ENCODE measurements at places on chromosomes 13 and 19. TPM values are rescaled to one million over a fixed set of nuclear protein-coding genes. Genes with fewer than 3 reads are reported as not detected.

- DNase-seq, result peak; percentile 82
Measured at GRCh38 chr13:104571161-104571892, 1505.1 kb upstream of the SLC10A2 start.

DNA sequence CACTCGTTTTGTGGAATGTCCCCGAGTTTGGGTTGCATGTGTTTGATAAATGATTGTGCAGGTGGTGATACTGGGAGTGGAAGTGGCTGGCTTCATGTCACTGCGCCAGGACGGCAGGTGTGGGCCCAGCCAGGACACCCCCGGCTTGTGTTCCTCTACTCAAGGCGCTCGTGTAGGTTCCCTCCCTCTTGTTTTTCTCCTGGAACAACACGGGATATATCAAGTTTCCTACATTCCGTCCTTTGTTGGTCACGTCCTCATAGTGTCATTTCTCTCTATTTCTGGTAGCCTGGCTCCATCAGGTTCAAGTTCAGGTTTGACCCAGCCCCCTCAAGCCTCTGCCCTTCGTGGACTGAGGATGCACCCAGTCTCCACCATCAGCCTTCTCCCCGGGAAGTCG is 16.3 kb downstream of the IL17D start:
- DNase-seq, result no peak

DNA sequence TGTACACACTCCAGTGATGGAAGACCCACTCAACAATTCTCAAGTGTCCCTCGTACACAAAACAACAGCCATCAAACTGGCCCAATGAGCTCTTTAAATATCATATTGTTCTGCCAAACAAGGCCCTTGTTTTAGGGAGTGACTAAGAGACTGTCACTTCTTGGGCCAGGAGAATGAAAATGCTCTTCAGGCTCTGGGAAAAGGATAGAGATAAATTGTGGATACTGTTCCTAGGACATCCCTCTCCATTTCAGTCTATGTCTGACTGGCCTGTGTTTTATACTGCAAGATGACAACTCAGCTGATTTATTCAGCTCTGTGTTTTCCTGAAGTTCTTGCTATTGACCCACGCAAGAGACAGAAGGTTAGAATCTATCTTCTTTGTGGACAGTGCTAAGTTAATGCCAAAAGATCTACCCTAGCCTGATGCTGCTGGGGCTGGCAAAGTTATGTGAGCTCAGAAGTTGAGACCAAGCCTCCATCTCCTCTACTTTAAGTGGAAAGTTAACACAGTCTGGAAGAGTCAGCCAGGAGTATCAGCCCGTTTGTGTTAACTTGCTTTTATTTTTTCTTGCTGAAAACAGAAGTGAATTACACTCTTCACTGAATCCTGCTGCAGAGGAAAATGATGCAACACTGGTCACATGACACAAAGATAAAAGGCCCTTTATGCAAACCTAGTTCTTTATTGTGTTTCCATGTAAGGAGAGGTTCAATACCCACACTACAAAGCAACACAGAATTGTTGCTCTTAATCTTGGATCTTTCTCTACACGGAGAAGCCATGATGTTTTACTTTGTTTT is 14.6 kb downstream of the FRY start:
- DNase-seq, result peak; percentile 41

DNA sequence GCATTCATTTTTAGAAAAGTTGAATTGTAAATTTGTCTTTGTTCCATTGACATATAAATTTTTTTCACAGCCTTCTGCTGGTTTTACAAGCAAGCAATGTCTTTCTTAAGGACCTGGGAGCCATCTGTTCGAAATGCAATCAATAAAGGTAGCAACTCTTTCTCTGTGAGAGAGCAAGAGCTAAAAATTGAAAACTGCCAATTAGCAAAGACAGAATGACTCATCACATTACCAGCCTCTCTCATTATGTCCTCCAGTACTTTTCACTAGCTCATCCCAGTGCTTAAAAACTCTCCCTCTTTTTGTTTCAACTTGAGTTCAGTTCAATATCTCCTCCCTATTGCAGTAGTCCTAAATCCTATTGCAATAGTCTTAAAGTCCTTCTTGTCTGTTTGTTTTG is 760.7 kb upstream of the SLITRK6 start:
- no peak for DNase-seq

DNA sequence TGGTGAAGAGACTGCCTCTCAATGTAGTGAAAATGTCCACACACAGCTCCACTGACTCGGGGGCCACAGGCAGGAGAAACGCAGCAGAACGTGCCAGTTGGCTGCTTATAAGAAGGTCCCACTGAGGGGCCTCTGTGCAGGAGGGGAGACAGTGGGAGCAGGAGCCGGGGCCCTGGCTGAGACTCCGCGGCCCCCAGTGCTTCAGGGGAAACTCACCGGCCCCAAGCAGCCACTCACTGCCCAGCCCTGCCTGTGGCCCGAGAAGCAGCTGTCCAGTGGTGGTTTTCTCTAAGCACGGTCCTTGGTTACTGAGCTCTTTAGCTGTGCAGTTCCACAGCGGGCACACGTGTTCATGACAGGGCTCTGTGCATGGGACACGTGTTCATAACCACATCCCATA is 91.9 kb upstream of the MCF2L start:
- no peak for DNase-seq

DNA sequence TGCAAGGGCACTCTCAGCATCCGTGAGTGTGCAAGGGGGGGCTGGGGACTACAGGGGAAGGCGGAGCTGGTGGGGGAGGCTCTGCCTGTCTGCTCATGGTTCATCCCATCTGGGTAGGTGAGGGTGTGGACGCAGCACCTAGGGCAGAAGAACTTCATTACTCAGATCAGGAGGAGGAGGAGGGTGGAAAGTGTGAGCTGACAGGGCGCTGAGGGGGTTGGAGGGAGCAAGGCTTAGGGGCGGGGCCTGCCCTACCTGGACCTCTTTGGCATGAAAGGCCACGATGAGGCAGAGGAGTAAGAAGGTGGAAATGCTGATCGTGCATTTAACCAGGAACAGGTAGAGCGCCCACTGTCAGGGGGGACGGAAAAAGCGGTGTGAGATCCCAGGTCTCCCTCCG is 4.5 kb downstream of the KCNN4 start:
- DNase-seq, result no peak

DNA sequence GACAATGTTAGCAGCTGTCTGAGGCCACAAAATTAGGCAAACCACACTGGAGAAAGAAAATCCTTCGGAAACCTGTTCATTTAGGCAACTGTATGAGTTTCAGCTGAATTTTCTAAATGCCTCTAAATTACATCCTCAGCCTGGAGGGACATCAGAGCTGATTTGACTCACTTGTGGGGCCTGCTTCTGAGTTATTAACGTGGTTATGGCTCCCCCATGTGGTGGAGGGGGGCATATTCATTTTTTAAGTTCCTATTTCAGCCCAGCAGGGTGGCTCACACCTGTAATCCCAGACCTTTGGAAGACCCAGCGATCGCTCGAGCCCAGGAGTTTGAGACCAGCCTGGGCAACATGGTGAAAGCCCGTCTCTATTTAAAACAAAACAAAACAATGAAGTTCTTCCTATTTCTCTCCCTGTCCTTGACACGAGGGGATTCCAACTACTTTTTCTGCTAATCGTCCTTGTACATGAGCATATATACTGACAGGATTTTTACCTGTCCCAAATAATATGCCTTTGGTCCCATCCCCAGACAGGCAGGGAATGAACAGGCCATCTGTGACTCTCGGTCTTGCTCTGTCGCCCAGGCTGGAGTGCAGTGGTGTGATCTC is 31.5 kb upstream of the HIF3A start:
- peak; percentile 85 for DNase-seq

DNA sequence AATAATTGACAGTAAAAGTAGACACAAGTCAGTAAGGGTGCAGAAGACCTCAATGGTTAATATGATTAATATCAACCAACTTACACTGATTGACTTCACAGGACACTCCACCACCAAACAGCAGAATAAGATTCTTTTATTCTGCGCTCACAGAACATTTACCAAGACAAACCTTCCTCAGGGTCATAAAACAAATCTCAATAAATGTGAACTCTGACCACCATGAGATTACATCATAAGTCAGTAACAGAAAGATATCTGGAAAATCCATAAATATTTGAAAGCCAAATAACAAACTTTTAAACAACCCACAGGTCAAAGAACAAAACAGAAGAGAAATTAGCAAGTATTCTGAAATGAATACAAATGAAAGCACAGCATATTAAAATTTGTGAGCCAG is 99.7 kb downstream of the SPACA7 start:
- DNase-seq, result no peak

DNA sequence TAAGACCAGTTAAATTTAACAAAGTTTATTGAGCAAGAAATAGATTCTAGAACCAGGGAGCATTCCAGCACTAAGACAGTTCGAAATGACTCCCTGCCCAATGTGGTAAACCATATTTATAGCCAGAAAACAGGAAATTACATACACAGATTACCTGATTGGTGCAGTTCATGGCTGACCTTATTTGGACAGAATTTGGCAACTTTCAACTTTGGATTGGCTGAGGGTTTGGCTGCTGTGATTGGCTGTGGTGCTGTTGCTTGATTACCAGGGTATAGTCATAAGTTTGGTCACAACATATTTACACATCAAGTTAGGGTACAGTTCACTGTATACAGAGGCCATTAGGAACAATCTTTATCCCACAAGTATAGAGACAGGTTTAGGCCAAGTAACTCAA is 984.8 kb upstream of the MIR17HG start:
- peak; percentile 38 for DNase-seq

CYP2B6 gene
- total RNA-seq, result not detected

DNA sequence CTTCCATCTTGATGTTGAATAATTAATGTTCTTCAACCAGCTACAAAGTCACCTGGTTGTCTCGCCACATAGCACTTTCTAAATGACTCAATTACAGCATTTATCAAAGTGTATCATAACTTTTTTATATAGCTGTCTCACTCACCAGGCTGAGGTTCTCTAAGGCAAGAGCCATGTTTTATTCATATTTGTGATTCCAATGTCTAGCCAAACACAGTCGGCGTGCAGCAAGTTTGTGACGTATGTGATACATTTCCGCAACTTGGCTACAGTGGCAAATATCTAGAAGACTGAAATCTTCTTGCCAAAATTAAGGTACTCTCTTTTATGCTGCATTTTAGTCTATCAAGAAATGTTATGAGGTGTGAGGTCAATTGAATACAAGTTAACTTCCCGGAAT is 94.2 kb upstream of the WASF3 start:
- DNase-seq, result no peak

LIN37 gene
- 15.5 TPM for total RNA-seq

APOC1 gene
- not detected for total RNA-seq

PRSS57 gene
- not detected for total RNA-seq

GRCh38 chr13:70841240-70842061 is 733.2 kb upstream of the KLHL1 start:
- DNase-seq, result no peak

DNA sequence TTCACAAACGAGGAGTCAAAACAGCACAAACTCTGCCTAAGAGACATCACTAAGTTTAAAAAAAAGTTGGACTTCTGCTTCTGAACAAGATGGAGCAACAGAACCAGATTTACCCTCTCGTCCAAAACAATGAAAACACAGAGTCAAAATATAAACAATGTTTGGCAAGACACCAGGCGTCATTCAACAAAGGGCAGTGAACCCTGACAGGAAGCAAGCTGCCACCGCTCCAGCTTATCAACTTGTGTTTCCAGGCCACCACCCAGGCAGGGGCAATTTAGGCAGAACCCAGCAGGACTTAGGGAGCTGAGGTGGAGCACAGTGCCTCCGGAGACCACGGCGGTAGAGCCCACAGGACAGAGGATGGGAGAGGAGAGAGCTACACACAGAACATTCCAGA is 8.6 kb upstream of the NAPA start:
- peak; percentile 45 for DNase-seq

- DNase-seq, result no peak
Measured at GRCh38 chr13:110322126-110322827, 15.2 kb downstream of the COL4A2 start.

- no peak for DNase-seq
Measured at GRCh38 chr13:43786472-43786765, 353 bp downstream of the ENOX1 start.

- no peak for DNase-seq
Measured at GRCh38 chr19:7250951-7251350, 43.3 kb downstream of the INSR start.

GRCh38 chr13:96104516-96104915 is 14.6 kb downstream of the HS6ST3 start:
- DNase-seq, result no peak

COL5A3 gene
- 0.14 TPM for total RNA-seq

DNA sequence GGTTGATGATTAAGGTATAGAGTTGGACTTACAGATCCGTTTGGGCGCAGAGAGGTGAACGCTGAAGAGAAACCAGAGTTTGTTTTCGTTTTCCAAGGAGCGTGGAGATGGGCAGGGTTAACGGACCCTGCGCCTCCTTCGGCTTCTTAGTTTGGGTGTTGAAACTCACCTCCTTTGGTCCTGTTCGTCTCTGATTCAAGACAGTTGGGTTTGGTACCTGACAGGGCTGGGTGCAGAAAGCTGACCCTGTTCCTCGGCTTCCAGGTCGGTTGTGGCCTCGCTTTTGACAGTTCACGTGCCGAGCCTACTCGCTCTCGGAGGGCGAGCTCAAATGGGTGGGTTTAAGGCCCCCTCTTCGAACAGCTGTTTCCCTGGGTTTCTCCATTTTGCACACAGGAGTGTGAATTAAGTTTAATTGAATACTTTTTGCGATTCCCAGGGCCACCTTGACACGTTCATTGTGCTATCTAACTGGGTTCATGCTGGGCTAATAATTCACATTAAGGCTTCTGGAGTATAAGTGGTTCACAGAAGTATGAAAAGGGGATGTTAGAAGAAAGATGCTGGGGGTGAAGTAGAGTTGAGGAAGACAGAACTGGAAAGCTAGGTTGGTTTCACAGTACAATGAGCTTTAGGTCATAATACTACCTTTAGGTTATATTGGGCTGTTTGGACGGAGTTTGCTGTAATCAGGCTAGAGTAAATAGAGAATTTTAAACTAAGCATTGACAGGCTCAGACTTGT is 638 bp downstream of the USPL1 start:
- no peak for DNase-seq

GRCh38 chr13:20388184-20388583 is 137.5 kb downstream of the CRYL1 start:
- DNase-seq, result no peak

DNA sequence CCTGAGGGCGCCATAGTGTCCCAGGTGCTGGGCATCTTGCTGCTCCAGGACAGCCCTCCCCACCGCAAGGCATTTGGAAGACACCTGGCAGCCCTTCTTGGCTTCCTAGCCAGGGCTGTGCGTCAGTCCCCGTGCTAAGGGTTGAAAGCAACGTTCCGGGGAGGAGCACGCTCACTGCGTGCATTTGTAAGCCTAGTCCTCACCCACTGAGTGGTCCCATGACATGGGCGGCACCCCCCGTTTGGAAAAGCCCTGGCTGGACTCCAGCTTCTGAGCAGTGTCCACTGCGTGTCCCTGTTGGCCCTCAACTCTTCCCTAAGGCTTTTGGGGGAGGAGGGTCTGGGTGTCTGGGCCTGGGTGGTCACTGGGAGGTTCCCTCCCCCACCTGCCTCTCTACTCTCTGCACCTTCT is 76.3 kb upstream of the GPR183 start:
- DNase-seq, result no peak

CASP14 gene
- not detected for total RNA-seq

Data from H4 (cell line).